ENCODE measurements at places on chromosomes 7 and 10. TPM values are rescaled to one million over a fixed set of nuclear protein-coding genes. Genes with fewer than 3 reads are reported as not detected.

HOXA4 gene
- 19.7 TPM for polyA plus RNA-seq

CPA2 gene
- 28.4 TPM for polyA plus RNA-seq

CLDN3 gene
- 167 TPM for polyA plus RNA-seq

SLC13A1 gene
- polyA plus RNA-seq, result 1.7 TPM

NFKB2 gene
- 22.7 TPM for polyA plus RNA-seq

OLAH gene
- not detected for polyA plus RNA-seq

CACNA2D1 gene
- 11.4 TPM for polyA plus RNA-seq

NUP205 gene
- polyA plus RNA-seq, result 41.0 TPM

AKR1C8 gene
- polyA plus RNA-seq, result 0.13 TPM

RAPGEF5 gene
- polyA plus RNA-seq, result 29.8 TPM

TAS2R41 gene
- polyA plus RNA-seq, result not detected

- DNase-seq, result no peak
These were observed 22.2 kb downstream of the MRC1 start for GRCh38 chr10:17831341-17831740.

DNA sequence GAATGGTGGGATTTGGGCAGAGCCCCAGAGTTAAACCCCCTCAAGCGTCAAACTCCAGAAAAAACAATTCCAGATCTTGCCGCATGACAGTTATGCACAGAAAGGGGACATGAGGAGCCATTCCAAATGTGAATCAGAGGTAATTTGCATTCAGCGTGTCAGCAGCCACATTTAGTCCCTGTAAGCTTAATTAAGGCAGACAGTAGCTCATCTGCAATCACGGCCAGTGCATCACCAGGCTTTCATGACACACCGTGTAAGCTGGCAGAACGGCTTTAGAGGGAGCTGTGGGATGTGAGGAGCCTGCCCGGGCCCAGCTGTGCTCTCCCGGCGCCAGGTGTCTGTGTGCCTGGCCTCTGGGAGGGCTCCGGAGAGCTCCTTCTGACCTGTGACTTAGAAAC lies 18.7 kb upstream of the PRKAG2 start:
- no peak for DNase-seq

DNA sequence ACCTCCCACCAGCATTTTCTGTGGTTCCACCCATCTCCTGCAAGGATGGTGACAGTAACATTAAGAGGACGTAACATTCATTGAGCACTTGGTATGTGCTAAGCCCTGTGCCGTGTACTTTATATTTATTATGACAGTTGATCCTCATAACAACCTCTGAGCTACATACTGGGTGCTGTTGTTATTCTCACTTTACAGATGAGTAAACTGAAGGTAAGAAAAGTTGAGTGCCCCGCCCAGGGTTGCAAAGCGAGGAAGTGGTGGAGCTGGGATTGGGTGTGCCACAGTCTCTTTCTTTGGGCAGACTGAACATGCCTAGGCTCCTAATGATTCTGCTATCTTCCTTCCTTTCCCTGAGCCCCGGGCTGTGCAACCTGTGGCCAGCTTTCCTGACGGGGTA lies 107.4 kb downstream of the SH3PXD2A start:
- DNase-seq, result no peak

GRCh38 chr7:44403775-44404174 lies 78.4 kb upstream of the CAMK2B start:
- DNase-seq, result no peak

DNA sequence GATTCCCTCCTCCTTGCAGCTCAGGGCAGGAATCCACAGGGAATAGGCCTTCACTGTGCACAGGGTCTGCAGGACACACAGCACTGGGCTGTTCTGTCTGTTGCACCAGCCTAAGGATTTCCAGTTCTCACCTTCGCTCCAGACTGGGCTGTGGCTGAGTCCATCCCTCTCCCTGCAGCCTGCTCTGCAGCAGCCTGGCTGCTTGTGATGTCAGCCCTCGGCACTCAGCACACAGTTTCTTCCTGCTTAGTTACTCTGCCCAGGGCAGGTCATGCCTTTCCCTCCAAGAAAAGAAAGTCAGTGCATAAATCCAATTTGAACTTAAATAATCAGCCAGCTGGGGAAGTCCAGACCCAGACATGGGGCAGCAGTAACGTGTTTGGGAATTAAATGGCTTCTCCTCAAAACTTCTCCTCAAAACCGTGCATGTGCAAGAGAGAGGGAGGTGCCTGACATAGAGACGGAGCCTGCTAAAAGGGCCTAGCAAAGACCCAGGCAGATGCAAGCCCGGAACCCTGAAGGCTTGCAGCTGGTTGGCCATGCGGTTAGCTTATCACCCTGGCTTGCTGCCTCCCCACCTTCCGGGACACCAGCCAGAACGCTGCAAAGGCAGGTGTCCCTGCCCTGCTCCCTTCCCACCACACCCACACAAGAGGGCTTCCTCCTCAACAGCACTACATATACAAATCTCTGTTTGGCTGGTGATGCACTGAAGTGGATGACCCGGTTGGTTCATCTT lies 10.9 kb upstream of the GDF2 start:
- DNase-seq, result no peak

DNA sequence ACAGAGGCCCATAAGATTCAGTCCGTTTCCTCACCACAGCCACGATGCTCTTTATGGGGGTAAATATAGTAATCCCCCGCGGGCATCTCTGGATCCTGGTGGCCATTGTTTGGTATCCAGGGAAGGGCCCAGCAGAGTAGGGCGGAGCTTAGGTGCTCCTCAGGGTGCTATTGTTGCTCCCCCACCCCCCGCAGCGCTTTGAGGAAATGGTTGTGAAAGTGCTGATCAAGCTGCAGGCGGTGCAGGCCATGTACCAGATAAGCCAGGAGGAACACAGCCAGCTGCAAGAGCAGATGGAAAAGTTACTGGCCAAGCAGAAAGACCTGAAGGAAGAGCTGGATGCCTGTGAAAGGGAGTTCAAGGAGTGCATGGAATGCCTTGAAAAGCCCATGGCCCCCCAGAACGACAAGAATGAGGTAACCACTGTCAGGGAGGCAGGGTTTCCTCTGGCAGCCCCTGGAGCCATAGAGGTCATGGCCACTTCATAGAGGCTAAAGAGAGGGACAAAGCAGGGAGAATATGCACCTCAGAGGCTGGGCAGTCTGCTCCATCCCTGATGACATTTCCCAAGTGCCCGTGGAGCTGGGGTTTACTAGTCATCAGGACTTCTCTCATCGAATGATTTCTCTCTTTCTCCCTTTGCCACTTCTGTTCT lies 17.6 kb upstream of the FLNC start:
- peak; percentile 67 for DNase-seq

DNA sequence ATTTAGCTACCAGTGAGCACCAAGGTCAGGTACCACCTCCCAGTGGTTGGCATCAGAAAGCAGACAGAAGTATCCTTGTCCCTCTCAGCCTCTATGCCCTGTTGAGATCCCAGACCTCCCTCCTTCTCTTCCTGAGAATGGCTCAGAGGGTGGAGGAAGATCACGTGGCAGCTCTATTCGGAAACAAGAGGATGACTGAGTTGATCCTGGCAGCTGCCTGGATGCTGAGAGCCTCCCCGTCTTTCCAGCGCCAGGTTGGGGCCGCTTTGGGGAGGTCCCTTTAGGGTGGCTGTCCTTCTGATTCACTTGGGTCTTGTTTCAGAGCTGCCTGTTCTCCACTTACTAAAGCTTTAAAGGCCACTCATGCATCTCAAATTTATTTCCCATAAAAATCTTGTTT lies 36.9 kb upstream of the NPFFR1 start:
- no peak for DNase-seq

GRCh38 chr10:86370006-86370585 lies 3.5 kb upstream of the GRID1 start:
- DNase-seq, result no peak

GRCh38 chr7:30977896-30978564 lies 14.3 kb downstream of the GHRHR start:
- DNase-seq, result peak; percentile 58

- DNase-seq, result no peak
These were observed 132.9 kb downstream of the BICC1 start for GRCh38 chr10:58645416-58646146.

- DNase-seq, result no peak
These were observed 71.9 kb downstream of the FAM13C start for GRCh38 chr10:59290448-59290847.

DNA sequence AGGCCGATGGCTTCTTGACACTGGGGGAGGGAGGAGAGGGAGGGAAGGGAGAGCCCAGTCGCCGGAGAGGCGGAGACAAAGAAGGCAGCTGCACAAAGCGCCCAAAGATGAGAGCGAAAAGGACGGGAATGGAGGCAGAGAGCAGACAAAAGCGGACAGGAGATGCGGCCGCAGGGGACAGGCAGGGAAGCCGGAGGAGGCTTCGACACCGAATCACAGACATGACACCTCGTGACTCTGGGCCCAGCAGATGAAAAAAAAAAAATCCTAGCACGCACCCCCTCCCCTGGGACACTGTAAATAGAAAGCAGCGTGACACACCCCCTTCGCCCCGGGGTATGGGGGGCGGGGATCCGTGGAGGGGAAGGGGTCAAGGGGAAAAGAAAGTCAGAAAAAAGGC lies 976 bp downstream of the NAT16 start:
- DNase-seq, result no peak

- no peak for DNase-seq
These were observed 42.6 kb upstream of the STRIP2 start for GRCh38 chr7:129391546-129392171.

- DNase-seq, result no peak
These were observed 12.5 kb downstream of the STAG3 start for GRCh38 chr7:100190048-100190711.

GRCh38 chr7:32533276-32534029 lies 38.2 kb downstream of the AVL9 start:
- DNase-seq, result no peak

GRCh38 chr10:131453721-131454634 lies 142.5 kb upstream of the TCERG1L start:
- peak; percentile 49 for DNase-seq

GRCh38 chr7:55444786-55445185 lies 79.6 kb downstream of the LANCL2 start:
- no peak for DNase-seq

- no peak for DNase-seq
These were observed 95.3 kb downstream of the PTPRN2 start for GRCh38 chr7:158492367-158492764.

- no peak for DNase-seq
These were observed 81.1 kb upstream of the STEAP1B start for GRCh38 chr7:22581099-22581498.

GRCh38 chr10:61188691-61189090 lies 244.7 kb upstream of the RHOBTB1 start:
- no peak for DNase-seq

DNA sequence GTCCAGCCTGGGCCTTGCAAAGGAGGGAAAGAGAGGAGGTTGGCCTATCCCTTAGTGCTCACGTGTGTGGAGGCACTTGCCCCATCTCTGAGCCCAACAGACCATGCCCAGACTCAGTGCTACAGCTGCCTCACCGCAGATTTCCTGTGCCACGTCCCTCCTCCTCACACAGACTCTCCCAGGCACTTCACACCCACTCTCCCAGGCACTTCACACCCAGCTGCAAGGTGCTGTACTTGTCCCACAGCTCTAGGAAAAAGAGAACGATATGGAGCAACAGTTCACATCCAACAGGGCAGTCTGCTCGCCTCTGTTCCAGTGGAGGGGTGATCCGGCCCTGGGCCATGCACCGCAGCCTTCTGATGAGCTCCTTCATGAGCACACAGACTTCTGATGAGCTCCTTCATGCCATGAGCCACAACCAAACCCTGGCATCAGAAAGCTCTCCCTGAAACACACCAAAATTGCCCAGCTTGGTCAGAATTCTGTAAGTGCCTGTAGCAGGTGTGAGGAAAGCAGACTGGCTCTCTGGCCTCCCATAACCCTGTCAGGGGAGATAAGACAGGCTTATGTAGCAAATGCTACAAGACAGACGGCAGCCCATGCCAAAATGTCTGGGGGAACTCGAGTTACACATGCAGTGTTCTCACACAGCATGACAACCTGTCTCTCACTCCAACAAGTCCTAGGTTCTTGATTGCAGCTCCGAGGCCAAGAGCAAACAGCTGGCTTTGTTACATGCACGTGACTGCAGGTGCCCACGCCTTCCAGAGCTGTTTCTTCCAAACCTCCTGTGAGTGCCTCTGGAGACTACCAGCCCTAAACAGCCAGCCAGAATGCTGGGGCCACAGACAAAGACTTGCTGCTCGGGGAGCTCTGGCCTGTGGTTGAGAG lies 348.5 kb downstream of the GRID1 start:
- DNase-seq, result no peak

GRCh38 chr10:68408898-68409518 lies 1.9 kb upstream of the RUFY2 start:
- DNase-seq, result no peak

DNA sequence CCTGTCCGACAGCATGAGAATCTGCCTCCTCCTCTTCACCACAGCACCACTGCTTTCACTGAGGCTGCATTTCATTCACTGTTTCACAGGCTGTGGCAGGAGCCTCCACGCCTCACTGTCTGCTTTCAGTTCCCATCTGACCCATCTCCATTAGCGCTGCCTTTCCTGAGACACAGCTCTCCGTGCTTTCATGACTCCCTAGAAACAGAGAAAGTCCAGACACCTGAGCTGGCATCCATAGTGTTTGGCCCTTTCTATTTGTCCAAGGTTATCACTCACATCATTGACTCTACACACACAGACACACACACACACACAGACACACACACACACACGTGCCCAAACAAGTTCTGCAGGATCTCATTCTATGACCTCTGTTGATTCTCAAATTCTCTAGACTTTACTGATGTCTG lies 5.2 kb downstream of the LGI1 start:
- no peak for DNase-seq

DNA sequence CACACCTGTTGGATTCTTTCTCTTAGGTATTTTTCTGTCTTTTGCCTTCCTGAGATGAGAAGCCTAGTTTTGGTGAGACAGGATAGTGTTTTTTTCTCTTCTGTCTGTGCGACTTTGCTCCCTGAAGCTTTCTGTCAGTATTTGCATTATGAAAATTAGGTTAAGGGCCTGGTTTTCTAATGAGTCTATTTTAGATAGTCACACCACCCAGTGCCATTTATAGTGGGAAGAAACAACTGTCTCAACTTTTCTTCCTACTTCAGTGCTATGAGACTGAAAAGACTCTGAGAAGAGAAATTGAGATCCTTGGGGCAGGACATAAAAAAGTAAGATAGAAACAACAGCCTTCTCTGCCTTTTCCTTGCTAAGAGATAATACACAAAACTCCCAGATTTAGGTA lies 53.6 kb downstream of the MINPP1 start:
- no peak for DNase-seq

DNA sequence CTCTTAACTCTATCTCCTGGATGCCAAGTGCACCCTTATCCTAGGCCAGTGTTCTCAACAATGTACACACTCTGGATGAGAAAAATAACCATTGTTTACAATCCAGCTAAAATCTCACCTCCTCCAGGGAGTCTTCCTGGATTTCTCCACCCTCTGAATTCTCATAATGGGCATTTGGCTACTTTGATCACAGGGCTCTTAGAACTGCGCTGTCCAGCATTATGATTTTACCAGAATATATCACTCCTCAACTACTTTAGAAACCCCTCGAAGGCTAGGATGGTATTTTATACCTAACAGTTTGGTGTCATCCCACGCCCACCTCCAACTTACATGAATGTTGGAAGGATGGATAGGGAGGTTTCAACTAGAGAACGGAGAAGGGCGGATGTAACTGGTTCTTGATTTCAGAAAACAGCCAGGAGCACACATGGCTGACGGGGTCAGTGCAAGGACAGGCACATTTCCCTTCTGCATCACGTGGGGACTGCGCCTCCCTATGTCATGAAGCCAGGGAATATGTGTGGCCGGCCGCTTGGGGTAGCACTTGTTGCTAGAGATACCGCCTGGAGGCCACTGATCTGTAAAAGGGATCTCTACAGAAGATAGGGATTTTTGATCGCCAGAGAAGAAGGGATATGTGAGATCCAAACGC lies 1.2 kb upstream of the ATP6V0E2 start:
- peak; percentile 81 for DNase-seq

- no peak for DNase-seq
These were observed 58.5 kb downstream of the RASGEF1A start for GRCh38 chr10:43208147-43209073.

All from large intestine (tissue), 12 donors.